ENCODE measurements at places on chromosomes 7 and 10.

- DNase-seq: no peak
These were observed 475.2 kb downstream of the TCERG1L start for GRCh38 chr10:130836344-130836743.

GRCh38 chr7:20730611-20731010 lies 56.1 kb downstream of the SP8 start:
- DNase-seq: no peak

DNA sequence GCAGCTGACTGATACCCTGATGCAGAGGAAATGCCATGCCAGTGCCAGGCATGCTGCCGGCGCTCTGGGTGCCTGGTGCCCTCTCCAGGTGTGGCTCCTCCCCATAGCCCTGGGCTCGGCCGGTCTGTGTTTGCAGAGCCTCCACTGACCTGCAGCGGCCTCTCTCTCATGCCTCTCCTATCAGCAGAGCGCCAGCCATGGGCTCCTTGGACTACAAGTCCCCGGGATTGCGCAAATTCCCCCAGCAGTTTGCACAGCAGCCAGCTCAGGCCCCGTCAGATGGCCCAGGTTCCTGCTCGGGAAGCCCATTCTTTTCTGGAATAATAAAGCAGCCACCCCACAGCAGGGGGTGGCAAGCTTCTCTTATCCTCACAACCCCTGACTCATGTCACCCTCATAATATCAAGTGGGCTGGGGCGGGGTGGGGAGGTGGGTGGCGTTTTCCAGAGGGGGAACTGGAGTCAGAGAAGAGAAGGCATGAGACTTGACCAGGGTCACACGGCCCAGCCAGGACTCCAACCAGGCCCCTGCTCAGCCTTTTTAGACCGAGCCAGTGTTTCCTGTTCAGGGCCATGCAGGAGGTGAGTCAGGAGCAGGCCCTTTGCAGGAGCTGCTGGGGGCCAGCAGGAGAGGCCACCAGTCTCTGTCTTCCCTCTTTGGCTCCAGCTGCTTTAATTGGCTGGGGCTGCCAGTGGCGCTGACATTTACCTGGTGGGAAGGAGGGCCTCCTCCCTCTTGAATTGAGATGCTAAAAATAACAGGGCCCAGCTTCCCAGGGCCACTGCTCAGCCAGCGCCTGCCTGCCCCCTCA lies 58.6 kb downstream of the ZMIZ1 start:
- no peak for DNase-seq

GRCh38 chr10:79487296-79488194 lies 24.8 kb upstream of the EIF5AL1 start:
- DNase-seq: peak; percentile 10

DNA sequence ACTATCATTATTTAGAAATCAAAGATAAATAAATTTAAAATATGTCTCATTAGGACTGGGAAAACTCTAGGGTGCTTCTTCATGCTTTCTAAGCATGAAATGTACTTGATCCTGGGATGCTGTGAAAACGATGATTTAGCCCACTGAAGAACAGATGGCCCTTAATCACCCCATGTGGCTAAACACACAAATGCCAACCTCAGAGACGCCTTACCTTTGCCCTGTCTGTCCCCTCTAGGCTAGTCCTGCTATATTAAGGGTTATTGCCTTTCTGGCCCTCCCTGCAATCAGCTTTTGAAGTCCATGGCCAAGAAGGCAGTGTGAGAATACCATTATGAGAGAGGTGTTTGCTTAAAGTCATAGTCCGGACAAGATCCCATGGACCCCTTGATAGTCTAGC lies 217.2 kb downstream of the TWIST1 start:
- DNase-seq: no peak

GRCh38 chr7:98216941-98217622 lies 5.8 kb downstream of the BHLHA15 start:
- DNase-seq: no peak

- DNase-seq: no peak
These were observed 54.8 kb downstream of the DYNC2I1 start for GRCh38 chr7:158911145-158911544.

DNA sequence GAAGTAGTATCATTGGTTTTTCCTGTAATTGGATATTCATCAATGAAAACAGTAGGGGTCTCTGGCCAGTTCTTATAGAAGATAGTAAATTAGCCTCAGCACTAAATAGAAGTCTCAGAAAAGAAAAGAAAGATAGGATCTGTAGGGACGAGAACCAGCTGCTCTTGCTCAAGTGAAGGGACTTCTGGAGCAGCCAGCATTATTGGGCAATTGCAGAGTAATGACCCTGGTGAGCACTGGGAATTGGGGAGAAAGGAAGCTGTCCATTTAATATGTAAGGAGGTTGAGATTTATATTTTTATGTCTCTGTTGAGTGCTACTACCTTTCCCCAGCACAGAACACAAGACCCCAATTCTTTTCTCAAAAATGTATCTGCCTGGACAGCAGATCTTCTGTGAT lies 61.2 kb upstream of the WNT16 start:
- DNase-seq: no peak

DNA sequence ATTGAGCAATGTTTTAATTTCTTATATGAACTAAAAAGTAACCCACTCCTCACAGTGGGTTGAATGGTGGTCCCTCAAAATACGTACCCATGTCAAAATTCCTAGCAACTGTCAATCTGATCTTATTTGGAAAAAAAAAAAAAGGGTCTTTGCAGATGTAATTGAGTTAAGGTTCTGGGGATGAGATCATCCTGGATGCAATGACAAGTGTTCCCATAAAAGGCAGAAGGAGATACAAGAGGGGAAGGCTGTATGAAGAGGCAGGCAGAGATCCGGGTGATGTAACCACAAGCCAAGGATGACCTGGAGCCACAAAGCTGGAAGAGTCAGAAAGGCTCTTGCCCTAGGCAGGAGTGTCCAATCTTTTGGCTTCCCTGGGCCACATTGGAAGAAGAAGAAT lies 516.3 kb upstream of the MKI67 start:
- DNase-seq: no peak

GRCh38 chr7:26646336-26647048 lies 217.9 kb downstream of the SKAP2 start:
- DNase-seq: no peak

DNA sequence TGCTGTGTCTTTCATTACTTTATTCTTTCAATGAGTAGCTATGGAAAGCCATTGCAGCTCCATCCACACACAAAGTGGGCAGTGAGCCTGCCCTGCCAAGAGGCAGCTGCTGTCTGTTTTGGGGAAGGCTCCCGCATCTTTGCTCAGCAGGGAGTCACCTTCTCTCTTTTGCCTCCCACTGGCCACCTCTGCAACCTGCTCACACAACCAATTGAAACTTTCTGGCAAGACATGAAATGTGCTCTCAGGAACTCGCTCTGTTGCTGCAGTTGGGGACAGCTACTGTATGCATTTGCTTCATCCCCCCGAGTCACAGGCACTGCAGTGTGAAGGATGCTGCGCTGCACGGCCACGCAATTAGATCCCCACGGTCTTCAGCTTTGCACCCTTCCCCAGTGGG lies 244.8 kb upstream of the NFE2L3 start:
- no peak for DNase-seq

Data from stimulated activated CD4-positive, alpha-beta T cell treated with anti-CD3 and anti-CD28 coated beads, Interleukin-12 subunit alpha, Interleukin-12 subunit beta, amount 100 ng/mL, for 48 hours (primary cell).